Fibroblast of pulmonary artery (primary cell): ENCODE measurements at places on chromosomes 16 and 17.

GRCh38 chr16:68236137-68236825, 354 bp upstream of the ESRP2 start:
- DNase-seq, result no peak

DNA sequence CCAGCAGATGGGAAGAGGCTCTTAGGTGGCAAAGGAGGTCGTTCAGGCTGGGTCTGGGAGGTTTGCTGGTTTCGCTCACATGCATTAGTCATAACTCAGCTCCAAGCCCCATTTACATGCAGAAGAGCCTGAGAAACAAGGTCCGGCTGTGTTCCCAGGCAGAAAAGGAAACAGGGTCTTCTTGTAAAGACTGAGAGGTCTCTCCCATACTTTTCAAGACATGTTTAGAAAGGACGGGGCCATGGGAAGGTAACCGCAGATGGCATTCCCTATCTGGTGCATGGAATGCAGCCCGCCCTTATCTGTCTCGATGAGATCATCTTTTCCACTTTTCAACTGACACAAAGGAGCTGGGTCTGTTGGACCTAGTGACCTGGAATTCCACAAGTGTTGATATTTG, 389.0 kb upstream of the CDH11 start:
- peak; percentile 78 for DNase-seq

DNA sequence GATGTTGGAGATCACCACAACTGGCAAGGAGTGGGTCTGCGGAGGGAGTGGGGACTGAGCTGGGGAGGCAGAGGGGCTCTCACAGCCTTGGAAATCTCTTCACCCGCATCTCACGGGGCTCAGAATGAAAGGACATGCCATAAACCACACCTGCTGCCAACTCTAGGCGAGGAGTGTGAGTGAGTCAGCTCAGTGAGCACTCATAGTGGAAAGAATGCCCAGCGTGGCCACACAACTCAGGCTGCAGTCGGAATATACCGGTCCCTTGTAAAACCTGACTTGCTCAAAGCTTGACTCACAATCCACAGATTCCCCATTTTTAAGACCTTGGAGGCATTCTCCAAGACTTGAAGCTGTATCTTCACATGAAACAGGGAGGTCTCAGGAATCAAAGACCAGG, 36.7 kb downstream of the STAT5A start:
- DNase-seq, result peak; percentile 71

- DNase-seq, result no peak
Measured at GRCh38 chr16:8257561-8257960, 332.8 kb downstream of the TMEM114 start.

GRCh38 chr17:74340470-74341023, 14.5 kb downstream of the KIF19 start:
- DNase-seq, result no peak

GRCh38 chr17:15744885-15745284, 12.8 kb downstream of the TBC1D26 start:
- no peak for DNase-seq

- no peak for DNase-seq
Measured at GRCh38 chr16:71564335-71564967, 12.4 kb downstream of the TAT start.

DNA sequence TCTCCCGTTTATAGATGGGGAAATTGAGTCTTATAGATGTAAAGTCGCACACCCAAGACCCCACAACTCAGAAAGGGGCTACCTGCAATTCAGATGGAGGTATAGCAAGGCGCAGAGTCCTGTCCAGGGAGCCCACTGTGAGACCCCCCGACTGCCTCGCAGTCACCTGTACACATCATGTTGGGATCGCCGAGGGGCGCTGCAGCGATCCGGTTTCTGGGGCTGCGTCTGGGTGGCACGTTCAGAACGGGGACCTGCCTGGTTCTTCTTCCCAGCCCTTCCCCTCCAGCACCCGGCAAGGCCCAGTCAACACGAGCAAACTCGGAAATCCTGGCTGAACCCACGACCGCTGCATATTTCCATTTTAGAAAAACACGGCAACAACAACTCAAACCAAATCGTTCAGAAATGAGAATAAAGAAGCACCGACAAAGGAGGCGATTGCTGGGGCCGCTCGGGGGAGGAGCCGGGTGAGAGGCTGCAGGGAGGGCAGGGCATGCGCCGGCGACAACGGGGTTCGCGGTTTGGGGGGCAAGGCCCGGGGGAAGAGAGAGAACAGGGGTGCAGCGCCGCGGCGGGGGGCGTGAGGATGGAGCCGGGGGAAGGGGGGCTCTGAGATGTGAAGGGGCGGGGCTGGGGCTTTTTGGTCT, 643 bp downstream of the HSDL1 start:
- peak; percentile 13 for DNase-seq

GRCh38 chr16:69089091-69089910, 16.2 kb upstream of the HAS3 start:
- DNase-seq, result no peak

GRCh38 chr17:70028978-70029767, 45.9 kb upstream of the KCNJ16 start:
- DNase-seq, result no peak

- DNase-seq, result no peak
Measured at GRCh38 chr16:58128711-58129096, 477 bp downstream of the CFAP20 start.

- no peak for DNase-seq
Measured at GRCh38 chr17:4175921-4176807, 33.2 kb downstream of the CYB5D2 start.

DNA sequence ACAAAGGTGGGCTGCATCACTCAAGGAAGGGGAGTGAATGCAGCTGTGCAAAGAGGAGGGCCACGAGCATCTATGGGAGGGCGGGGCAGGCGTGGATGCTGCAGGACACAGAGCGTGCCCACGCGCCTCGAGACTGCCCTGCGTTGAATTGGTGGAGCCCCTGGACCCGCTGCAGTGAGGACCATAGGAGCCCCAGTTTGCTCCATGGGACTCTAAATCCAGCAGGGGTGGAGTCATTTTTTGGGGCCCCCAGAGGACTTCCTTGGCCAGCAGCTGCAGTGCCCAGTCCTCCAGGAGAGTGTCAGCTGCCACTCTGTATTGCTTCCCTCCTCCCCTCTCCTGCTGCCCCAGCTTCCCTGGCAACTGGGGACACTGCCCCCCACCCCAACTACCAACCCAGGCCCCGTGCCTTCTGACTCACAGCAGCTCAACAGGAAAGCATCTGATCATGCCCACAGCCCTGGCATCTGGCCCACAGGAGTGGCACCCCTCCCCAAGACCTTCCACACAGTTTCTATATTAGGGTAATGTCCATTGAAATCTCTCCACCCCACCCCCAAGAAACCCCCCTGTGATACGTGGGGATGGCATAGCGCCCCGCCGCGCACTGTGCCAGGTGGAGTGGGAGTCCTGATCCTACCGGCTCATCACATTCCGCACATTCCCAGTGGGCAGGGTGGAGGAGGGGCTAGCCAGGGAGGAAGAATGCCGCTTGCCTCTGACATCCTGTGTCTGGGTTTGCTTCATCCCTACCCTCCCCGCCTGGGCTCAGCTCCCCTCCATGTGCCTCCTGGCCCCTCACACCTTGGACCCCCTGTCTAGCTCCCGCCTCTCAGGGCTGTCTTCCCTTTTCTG, 27.8 kb upstream of the ITGA3 start:
- peak; percentile 62 for DNase-seq

GRCh38 chr16:57115514-57116182, 23.3 kb downstream of the CPNE2 start:
- DNase-seq, result peak; percentile 69

DNA sequence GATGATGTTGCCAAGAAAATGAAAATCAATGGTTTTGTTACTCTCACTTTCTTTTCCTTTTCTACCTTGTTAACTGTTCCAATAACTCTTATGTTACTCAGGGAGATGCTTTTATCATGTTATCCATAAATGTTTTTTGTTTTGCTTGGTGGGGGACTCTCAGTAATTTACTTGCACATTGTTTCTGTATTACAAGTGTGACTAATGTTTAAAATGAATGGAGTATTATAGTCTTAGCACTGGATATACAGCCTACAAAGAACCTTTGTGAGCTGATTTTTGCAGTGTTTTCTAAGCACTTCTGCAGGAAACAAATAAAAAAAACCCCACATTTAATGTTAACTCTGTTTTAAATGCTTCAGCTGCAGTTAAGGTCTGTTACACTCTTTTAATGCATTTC, 12.1 kb downstream of the VMP1 start:
- no peak for DNase-seq

- DNase-seq, result no peak
Measured at GRCh38 chr17:16943541-16944333, 28.2 kb downstream of the TNFRSF13B start.

DNA sequence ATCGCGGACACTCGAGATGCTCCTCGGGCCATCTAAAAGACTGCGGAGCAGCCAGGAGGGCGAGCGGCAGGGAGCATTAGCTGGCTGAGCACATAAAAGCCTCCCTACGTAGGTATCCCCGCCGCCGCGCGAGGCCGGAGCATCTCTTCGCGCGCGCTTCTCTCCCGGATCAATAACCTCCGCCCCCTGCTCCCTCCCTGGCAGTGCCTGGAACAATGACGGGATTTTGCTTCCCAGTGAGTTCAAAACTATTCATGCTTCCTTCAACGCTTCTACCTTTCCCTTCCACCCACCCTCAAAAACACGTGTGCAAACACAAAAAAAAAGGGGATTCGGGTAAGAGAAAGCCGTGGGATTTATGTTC, 984 bp downstream of the CENPV start:
- peak; percentile 25 for DNase-seq

GRCh38 chr16:81661082-81661481, 118.0 kb upstream of the PLCG2 start:
- DNase-seq, result no peak

- no peak for DNase-seq
Measured at GRCh38 chr16:89853306-89853993, 19.9 kb upstream of the TCF25 start.

DNA sequence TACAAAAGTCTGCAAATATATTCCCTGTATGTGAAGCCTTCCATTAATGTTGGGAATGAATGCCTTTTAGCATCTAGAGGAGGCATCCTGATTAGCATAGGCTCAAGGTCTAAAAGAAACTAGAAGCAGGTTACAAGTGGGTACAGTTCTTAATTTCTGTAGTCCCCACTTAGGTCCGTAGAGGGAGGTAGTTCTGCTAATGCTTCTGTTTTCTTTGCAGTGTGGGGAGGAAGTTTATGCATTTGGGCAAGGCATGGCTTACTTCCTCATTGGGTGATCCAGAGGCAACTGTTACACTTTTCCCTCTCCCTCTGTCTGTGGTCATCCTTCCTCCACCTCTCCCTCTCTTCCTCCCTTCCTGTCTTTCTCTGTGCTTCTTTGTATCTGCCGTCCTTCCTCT, 108.4 kb upstream of the ZKSCAN2 start:
- DNase-seq, result no peak

DNA sequence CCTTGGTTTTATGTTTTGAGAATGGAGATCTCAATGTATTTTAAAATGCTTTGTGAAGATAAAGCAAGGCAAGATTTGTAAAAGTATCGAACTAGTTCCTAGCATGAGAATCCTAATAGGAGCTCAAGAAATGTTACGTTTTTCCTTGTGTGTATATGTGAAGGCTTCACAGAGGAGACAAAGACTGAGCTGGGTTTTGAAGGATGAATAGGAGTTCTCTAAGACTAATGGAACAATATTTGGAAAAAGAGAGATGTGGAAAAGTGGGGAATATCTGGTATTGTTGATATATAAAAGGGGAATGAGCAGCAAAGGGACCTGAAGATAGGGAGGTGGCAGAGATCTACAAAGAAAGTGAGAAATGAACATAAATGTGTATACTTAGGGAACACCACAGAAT, 127.4 kb downstream of the SNX11 start:
- no peak for DNase-seq

DNA sequence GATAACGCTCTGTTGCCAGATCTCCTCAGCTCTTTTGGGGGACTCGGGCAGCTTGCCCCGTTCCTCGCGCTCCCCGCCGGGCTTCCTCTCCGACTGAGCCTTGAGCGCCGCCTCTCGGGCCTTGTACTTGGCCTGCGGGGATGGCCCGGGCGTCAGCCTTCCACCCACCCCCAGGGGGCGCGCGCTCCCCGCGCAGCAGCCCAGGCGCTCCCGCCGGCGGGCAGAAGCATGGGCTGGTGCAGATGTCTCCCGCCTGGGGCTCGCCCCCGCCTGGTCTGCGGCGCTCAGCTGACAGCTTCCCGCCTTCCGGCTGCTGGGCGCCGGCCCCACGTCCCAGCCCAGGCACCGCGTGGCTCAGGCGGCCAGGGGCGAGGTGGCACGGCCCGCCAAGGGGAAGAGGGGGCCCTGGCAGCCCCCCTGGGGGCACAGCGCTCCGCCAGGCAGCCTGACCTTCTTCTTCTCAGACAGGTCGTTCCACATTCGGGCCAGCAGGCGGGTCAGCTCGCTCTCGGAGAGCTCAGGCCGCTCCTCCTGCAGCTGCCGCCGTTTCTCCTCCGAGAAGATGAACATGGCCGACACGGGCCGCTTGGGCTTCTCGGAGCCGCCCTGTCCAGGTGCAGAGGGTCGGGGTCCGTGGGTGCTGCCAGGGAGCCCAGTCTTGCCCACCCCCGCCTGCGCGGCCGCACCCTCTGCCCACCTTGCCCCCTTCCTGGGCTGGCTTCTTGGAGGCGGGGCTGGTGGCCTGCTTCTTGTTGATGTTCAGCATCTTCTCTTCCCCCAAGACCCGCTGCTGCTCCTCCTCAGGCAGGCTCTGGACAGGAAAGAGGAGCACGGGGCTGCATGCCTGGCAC, 8.9 kb downstream of the UBTF start:
- DNase-seq, result peak; percentile 87

DNA sequence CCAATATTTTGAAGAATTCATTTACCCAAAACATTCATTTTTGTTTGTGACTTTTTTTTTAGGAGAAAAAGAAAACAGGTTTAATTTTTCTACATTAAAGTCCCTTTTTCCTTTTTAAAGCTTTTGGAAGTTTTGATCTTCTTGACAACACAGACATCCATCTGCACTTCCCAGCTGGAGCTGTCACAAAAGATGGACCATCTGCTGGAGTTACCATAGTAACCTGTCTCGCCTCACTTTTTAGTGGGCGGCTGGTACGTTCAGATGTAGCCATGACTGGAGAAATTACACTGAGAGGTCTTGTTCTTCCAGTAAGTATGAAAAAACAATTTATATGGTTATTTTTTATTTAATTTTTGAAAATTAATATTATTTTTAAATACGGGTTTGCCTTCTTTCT, 37.2 kb downstream of the SIAH1 start:
- no peak for DNase-seq

DNA sequence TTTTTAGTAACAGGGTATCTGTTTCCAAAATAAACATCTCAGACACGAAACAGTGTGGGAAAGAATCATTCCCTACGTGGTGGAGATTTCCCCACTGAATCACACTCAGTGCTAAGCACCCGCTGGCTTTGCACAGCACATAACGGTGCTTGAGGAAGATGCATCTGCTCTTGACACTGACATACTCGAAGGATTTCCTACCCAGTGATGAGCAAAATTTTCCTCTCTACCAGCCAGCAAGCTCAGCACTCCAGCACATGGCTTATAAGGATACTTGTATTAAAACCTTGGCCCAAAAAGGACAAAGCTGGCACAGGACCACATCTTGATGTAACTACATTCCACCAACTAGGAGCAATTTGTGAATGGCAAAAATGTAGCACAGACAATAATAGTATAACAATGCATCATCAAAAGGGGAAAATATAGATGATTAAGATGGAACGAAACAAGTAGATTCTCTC, 59.0 kb downstream of the ANKFY1 start:
- DNase-seq, result peak; percentile 89

- no peak for DNase-seq
Measured at GRCh38 chr17:50354198-50354597, 8.3 kb downstream of the XYLT2 start.

- peak; percentile 50 for DNase-seq
Measured at GRCh38 chr16:11236461-11237254, 19.3 kb downstream of the SOCS1 start.
